Activated CD8-positive, alpha-beta memory T cell treated with anti-CD3 and anti-CD28 coated beads for 4 hours (primary cell): ENCODE measurements at places on chromosomes 7 and 10.

DNA sequence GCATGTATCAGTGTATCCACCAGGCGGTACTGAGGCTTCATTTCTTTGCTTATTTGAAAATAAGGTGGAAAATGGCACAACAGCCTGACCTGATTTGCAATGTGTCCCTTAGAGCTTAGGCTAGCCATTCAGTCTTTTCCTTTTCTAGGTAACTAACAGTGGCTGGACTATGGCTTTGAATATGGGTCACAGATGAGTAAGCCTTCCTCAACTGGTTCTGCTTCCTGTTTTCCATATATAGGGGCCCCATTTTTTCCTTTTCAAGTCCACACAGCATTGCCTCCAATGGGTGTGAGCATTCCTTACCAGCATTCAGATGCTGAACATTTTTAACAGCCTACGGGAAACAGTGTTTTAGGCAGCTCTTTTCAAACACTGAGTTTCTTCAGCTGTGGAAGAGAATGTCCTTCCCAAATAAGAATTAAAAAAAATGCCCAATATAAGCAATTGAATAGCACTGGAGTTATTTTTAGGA is 3.9 kb upstream of the ITGB1 start:
- no peak for DNase-seq

DNA sequence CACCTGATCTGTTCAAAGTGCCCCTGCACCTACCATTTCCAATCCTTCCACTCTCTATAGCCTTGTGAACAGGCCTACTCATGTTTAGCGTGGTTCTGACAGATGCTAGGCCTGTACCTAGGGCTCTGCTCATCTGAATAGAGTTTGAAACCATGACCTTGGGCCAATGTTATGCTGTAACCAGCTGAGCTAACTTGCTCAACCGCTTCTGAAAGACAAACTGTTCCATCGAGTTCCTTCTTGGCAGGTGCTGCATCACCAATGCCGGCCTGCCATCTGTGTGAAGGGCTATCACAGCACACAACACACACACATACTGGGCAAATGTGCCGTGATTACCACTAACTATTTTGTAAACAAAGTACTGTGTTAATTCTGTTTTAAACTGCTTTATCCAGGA is 419.0 kb upstream of the GALNT17 start:
- DNase-seq: no peak

- peak; percentile 66 for DNase-seq
Measured at GRCh38 chr7:151080522-151081169, at the start of gene FASTK. TSS of gene FASTK (minus strand) at chr7:151080809. CDS start at chr7:151080766, 43 bp downstream.

GRCh38 chr7:81478664-81479063 is 291.2 kb downstream of the HGF start:
- DNase-seq: no peak

DNA sequence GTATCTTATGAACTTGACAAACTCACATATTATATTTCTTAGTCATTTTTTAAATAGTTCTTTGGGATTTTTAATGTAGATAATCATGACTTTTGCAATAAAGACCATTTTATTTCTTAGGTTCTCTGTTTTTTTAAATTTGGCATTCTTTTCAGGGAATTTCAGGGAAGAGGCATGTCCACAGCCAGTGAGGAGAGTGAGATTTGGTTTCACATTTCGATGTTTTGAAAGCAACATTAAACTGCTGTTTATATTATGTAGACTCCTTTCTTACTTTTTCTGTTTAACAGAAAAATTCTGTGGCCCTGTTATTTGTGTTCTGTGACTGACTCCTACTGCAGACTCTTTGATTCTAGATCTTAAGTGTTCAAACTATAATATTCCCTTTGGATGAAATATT is 153.7 kb downstream of the FAM107B start:
- DNase-seq: no peak

GRCh38 chr10:70078329-70078728 is 25.7 kb downstream of the MACROH2A2 start:
- DNase-seq: no peak

GRCh38 chr10:24501056-24501711 is 222.5 kb downstream of the ARHGAP21 start:
- no peak for DNase-seq

DNA sequence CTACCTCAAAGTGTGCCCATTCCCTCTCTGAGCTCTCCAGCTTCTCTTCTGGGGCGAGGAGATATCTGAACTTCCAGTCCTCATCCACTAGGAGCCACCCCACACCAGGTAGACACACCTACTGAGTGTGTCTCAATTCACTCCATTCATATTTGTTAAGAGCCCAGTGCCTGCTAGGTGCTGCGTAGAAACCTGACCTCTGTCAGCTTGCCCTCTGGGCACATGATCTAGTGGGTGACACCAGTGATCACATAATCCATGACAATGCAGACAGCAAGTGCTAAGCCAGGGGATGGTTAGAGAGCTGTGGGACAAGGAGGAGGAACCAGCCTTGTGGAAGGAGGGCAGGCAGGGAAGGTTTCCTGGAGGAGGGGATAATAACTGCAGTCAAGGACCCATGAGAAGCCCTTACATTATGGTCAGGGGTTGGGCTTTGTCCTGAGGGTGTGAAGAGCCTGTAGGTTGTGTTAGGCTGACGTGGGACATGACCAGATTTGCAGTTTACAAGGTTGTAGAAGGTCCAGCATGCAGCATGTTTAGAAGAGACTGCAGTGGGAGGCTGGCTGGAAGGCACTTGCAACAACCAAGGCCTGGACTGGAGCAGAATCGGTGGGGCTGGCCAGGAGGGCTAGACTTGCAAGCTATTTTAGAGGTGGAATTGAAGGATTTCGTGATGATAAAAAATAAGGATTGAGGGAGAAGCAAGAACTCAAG is 81.8 kb downstream of the COL13A1 start:
- no peak for DNase-seq

- no peak for DNase-seq
Measured at GRCh38 chr7:88300401-88300945, 6.2 kb downstream of the STEAP4 start.

- no peak for DNase-seq
Measured at GRCh38 chr10:101938305-101939007, 94.9 kb upstream of the KCNIP2 start.

DNA sequence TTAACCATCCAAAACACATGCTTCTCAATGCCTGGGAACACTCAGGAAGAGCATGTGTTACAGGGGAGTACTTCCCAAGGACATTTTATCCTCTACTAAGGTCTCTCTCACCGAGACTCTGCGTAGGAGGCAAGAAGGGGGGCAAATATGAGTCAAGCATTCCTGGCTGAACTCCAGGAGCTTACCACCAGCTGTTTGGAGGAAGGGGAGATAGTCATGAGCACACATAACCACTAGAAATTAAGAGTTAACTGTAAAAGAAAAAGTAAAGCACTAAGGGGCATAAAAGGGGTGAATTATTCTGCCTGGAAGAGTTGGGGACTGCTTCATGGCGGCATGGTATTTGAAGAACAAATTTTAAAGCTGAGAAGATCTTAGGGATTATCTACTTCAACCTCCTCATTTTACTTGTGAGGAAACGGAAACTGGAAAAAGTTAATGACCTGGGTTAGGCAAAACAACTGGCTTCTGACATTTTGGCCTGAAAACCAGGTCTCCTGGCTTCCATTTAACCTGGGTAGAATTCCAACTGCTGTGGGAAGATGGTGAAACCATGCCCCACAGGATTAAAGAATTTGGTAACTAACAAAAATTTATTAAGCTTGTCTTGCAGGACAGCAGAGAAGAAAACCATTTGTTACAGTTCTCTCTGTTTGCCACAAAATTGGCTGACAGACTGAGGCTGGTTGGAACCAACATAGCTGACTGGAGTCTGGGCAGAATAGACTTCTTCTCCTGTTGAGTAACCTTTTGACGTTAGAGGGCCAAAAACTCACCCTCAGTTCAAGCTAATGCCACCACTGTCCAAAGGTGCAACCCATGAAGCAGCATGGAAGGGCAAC is 85.5 kb downstream of the SLC25A13 start:
- DNase-seq: no peak

- no peak for DNase-seq
Measured at GRCh38 chr10:119003572-119004289, 25.8 kb upstream of the NANOS1 start.

DNA sequence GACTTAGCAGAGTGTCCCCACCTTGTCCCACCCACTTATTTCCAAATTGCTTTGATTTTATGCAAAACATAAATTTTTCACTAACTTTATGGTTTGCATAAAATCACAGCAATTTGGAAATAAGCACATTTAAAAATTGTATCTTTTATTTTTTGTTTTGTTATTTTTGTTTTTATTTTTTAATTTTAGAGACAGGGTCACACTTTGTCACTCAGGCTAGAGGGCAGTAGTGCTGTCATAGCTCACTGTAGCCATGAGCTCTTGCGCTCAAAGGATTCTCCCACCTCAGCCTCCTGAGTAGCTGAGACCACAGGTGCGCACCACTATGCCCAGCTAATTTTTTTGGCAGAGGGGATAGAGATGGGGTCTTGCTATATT is 43.2 kb downstream of the APBB1IP start:
- DNase-seq: no peak

DNA sequence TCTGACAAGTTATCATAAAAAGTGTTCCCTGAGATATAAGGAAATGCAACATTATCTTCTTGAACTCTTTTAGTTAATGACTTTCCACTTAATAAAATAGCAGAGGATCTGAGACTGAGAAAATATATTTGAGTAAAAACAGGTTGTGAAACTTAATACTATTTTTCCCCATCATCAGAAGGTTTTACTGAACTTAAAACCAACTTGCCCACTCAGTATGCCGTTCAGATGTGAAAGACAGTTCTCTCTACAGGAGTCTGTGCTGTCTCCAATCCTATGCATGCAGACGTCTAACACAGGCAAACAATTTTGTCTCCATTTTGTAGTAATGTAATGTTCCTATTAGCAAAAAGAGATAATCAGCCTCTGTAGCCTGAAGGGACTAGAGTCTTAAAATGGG is 38.2 kb upstream of the CYP2C18 start:
- DNase-seq: no peak

- DNase-seq: no peak
Measured at GRCh38 chr10:5944389-5945189, 32.8 kb downstream of the IL15RA start.

GRCh38 chr10:113099431-113100183 is 149.6 kb downstream of the TCF7L2 start:
- DNase-seq: no peak

DNA sequence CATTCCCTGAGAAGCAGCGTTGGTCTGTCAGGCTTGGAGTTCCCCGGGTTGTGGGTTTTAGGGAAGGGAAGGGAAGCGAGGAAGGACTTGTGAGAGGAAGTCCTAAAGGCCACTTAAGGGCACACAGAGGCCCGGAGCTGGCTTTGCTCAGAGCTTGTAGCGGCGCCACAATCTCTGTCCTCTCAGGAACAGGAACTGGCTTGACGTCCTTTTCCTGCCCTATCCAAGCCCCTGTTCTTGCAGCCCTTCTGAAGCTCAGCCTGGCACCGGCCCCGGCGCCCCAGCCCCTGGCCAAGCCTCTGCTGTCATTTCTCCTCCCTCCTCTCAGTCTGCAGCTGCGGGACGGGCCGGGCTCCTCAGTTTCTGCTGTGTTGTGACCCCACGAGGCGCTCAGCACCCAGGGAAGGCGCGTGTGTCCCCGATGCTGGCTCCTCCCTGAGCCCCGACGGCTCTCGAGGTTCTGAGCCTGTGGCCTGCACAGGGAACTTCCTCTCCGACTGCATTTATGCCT is at the start of gene GIMAP8:
TSS of gene GIMAP8 (plus strand) at position 140 of the 511 bp plus-strand sequence. CDS start 16,069 bp downstream, outside the sequence.
- no peak for DNase-seq
